SJCRH30 (cell line): ENCODE measurements at places on chromosomes 2 and 18. TPM values are rescaled to one million over a fixed set of nuclear protein-coding genes. Genes with fewer than 3 reads are reported as not detected.

SRD5A2 gene
- 0.02 TPM in 1 of 2 replicates, not detected in the other for total RNA-seq

ABCB11 gene
- total RNA-seq = not detected in 2 replicates

ZNF892 gene
- 5.3 and 6.8 TPM in 2 replicates for total RNA-seq

RNU2-63P gene
- not detected in 2 replicates for total RNA-seq

CYRIA gene
- total RNA-seq = 18.3 and 22.2 TPM in 2 replicates

FNDC4 gene
- 0.91 and 1.3 TPM in 2 replicates for total RNA-seq

FBLN7 gene
- total RNA-seq = 0.04 TPM in 1 of 2 replicates, not detected in the other

POTEF gene
- total RNA-seq = 8.6 and 11.5 TPM in 2 replicates

SDC1 gene
- 61.8 and 62.6 TPM in 2 replicates for total RNA-seq

TUBA3E gene
- not detected in 2 replicates for total RNA-seq

IKZF2 gene
- 1.9 and 2.8 TPM in 2 replicates for total RNA-seq

IL18R1 gene
- total RNA-seq = not detected in 2 replicates

MCM6 gene
- total RNA-seq = 102 and 110 TPM in 2 replicates

SERPINB12 gene
- not detected in 2 replicates for total RNA-seq

ZNF519 gene
- total RNA-seq = 20.0 and 26.2 TPM in 2 replicates

AOX1 gene
- 0.23 and 0.57 TPM in 2 replicates for total RNA-seq

MC5R gene
- not detected in 2 replicates for total RNA-seq

FOXI3 gene
- total RNA-seq = not detected in 2 replicates

ILKAP gene
- total RNA-seq = 59.8 and 71.1 TPM in 2 replicates

NT5DC4 gene
- not detected in 2 replicates for total RNA-seq

PSMD1 gene
- total RNA-seq = 167 and 170 TPM in 2 replicates

LRRC30 gene
- not detected in 2 replicates for total RNA-seq

PLEK gene
- total RNA-seq = 0.10 TPM in 1 of 2 replicates, not detected in the other

UGT1A5 gene
- not detected in 2 replicates for total RNA-seq

CXCR1 gene
- not detected in 2 replicates for total RNA-seq

KIAA2012 gene
- total RNA-seq = 0.08 TPM in 1 of 2 replicates, not detected in the other

SOWAHC gene
- 7.0 and 7.8 TPM in 2 replicates for total RNA-seq

CREG2 gene
- 0.04 TPM in 1 of 2 replicates, not detected in the other for total RNA-seq

IAH1 gene
- total RNA-seq = not detected in 2 replicates

ASIC4 gene
- 0.46 and 0.67 TPM in 2 replicates for total RNA-seq

AQP12A gene
- total RNA-seq = not detected in 2 replicates

SEMA4F gene
- 3.9 and 5.6 TPM in 2 replicates for total RNA-seq

ASPRV1 gene
- 0.51 and 0.95 TPM in 2 replicates for total RNA-seq

KIF5C gene
- total RNA-seq = 5.8 and 6.6 TPM in 2 replicates

FAM228A gene
- not detected in 2 replicates for total RNA-seq

EVX2 gene
- not detected in 2 replicates for total RNA-seq

VWA3B gene
- total RNA-seq = not detected in 2 replicates

CAPN14 gene
- total RNA-seq = not detected in 2 replicates

EMILIN2 gene
- 0.06 and 0.28 TPM in 2 replicates for total RNA-seq

MAPK4 gene
- not detected in 2 replicates for total RNA-seq

CMPK2 gene
- not detected in 2 replicates for total RNA-seq

STON1 gene
- total RNA-seq = 12.5 and 13.7 TPM in 2 replicates

CHRNA1 gene
- total RNA-seq = 371 and 375 TPM in 2 replicates

ARHGAP15 gene
- total RNA-seq = 0.25 and 0.26 TPM in 2 replicates

CSRNP3 gene
- total RNA-seq = 2.4 and 2.9 TPM in 2 replicates

ANKRD30BL gene
- total RNA-seq = not detected in 2 replicates

ALPP gene
- total RNA-seq = 0.08 TPM in 1 of 2 replicates, not detected in the other
